NK-92 treated with Interleukin-12 subunit alpha and Interleukin-12 subunit beta, amount 100 ng/mL, for 24 hours (cell line): ENCODE measurements at places on chromosomes 11 and 22.
A peak's percentile ranks its signal among the peaks of the same experiment; 100 is the strongest.

DNA sequence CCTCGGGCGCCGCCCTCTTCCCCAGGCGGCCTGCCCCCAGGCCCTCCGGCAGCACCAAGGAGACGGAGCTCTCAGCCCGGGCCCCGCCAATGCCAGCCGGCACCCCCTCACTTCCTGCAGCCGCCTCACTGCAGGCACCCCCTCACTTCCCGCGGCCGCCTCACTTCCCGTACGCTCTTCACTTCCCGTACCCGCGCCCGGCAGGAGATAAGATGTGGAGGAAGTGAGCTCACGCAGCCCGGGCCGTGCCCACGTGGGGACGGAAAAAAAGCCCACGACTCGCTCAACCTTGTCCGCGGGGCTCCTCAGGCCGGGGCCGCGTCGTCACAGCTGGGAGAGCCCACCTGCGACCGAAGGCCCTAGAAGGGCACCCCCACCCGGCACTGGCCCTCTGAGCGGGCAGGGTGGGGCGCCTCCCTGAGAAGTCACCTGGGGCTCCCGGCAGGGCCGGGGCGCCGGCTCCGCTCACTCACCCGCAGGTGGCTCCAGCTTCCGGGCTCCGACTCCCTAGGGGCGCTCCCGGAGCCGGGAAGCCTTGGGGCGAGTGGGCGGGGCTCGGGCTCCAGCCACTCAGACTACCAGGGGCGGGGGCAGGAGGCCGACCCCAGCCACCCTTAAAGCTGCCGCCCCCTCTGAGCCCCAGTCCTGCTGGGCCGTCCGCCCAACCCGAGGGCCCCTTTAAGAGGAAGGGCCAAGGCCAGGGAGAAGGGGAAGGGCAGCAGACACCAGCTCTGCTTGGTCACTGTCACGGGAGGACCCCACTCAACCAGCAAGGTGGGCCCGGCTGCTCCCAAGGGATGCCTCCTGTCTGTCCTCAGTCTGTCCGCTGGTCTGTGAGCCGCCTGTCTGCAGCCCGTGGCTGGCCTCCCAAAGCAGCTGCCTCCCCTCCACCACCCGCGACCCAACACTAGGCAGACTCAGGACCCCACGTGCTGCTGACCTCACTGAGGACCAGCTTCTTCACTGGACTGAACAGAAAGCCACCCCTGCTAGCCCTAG lies 31.4 kb downstream of the PISD start:
- DNase-seq: peak; percentile 71

GRCh38 chr11:94139416-94139815 lies 10.8 kb downstream of the PANX1 start:
- DNase-seq: no peak

GRCh38 chr22:44130076-44130711 lies 50.5 kb upstream of the PARVG start:
- no peak for DNase-seq

GRCh38 chr11:33944693-33945424 lies 53.0 kb upstream of the LMO2 start:
- no peak for DNase-seq

DNA sequence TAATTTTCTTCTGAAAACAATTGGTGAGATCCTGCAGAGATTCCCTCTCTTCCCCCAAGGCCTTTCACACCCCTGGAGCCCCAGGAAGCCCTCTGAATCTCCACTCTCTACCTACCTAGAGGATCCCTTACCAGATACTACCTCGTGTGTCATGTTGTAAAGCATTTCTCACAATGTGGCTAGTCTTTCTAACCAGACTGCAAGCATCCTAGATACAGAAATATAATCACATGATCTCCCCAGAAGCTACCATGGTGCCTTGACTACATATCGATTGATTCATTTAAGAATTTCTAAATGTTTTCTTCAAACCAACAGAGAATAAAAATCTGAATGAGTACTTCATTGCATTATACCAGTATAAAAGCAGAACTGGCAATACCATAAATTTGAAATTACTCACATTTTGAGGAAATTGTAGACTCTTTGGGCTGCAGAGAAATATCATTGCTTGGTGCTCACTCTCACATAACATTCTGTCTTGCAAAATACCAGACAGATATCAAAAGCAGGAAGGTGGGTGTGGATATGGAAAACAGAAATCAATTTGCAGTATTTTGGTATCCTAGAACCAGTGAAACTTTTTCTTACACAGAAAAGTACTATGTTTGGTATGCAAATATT lies 113.5 kb downstream of the MAML2 start:
- DNase-seq: no peak

DNA sequence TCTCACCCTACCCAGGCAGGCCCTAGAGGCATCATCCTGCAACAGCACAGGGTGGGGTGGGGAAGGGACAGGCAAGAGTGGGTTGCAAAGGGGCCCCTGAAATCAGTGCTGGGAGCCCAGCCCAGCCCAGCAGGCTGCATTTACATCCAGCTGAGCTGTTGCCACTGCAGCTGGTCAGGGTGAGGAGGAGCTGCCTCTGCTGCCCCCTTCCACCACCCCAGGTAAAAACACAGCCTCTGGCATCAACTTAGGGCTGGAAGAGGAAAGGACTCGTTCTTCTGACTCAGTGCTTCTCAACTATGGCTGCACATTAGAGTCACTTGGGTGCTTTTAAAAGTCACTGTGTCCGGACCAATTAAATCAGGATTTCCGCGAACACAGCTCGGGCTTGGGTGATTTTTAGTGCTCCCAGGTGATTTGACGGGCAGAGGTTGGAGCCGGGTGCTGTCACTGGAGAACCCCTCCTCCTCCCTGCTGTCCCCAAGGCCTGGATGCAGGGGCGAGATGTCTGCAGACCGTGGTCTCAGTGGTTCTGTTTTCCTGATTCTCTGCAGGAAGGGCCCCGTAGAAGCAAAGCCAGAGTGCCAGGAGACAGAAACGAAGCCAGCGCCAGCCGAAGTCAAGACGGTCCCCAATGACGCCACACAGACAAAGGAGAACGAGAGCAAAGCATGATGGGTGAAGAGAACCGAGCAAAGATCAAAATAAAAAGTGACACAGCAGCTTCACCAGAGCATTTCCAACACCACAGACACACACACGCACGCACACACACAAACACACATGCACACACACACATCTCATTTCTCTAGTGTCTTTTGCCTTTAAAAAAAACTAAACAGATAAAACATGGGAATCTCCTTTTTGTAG lies 39.4 kb upstream of the TTC12 start:
- no peak for DNase-seq

GRCh38 chr22:29044657-29045176 lies 16.9 kb downstream of the C22orf31 start:
- no peak for DNase-seq

DNA sequence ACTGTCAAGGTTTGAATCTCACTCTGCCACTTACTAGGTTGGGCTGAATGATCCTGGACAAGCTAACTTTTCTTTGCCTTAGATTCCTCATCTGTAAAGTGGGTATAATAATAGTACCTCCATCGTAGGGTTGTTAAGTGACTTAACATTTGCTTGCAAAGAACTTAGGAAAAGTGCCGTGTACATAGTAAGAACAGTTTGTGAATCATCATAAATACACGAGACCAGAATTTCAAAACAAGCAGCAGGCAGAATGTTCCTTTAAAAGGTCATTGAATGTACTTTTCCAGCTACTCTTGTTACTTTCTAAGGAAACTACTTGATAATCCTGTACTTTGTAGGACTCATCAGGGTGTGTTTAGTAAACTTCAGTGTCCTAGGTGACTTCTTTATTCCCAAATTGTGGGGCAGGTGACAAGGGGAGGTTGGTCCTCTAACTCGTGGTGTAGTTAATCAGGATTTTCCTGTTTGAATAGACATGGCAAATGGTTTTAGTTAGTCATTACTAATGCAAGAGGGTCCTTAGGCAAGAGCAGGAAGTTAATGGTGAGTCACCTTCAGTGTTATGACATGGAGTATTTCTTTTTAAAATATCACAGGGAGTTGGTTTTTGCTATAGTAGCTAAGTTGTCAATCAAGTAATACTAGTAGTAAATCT lies 67.9 kb downstream of the YAP1 start:
- no peak for DNase-seq

- DNase-seq: no peak
Observed at GRCh38 chr11:28529540-28530410, 421.6 kb downstream of the METTL15 start.

DNA sequence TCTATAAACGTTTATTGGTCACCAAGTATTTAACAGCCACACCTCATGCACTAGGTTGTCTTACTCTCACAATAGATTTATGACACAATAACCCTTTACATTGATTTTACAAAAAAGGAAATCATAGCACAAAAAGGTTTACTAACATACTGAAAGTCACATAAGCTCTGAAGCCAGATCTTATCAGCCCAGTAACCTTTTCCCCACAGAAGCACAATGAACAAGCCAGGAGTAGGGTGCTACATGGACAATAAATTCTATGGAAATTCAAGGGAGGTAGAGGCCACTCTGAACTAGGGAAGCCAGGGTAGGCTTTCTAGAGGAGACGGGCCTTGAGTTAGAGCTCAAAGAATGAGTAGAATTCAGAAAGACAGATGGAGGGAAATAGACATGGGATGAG lies 633.5 kb upstream of the CADM1 start:
- DNase-seq: no peak

- DNase-seq: no peak
Observed at GRCh38 chr11:117693344-117693743, 103.7 kb downstream of the DSCAML1 start.

DNA sequence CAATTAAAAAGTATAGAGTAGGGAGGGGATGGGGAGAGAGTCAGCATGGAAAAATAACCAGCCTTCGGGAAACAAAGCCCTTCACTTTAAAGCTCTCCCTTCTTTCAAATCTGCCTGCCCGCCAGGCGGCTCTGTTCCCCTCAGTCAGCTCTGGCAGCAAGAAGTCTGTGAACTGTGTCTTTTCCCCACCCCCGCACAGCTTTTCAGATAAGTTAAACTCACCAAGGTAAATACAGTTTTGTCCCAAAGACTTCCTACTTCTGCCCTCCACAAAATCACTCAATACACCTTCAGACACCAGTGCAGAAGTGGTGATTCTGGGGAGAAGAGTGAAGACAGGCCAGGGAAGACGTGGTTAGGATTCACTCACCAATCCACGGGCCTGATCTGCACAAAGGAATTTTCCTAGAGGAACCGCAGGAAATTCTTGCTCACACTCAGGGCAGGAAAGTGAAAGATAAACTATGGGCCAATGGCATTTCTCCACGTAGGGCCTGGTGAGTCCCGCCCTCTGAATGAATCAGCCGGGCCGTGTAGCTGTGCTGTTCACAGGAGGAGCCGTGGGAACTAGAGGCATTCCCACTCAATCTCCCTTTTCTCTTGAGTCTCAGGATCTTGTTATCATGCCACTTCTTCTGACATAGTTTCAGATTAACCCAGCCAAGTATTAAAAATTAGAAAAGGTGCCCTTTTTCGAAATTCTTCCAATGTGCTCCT lies at the start of gene TRIM5:
TSS of gene TRIM5 (minus strand) at position 429 of the 717 bp plus-strand sequence. CDS start 4,897 bp downstream, outside the sequence.
- DNase-seq: peak; percentile 74

DNA sequence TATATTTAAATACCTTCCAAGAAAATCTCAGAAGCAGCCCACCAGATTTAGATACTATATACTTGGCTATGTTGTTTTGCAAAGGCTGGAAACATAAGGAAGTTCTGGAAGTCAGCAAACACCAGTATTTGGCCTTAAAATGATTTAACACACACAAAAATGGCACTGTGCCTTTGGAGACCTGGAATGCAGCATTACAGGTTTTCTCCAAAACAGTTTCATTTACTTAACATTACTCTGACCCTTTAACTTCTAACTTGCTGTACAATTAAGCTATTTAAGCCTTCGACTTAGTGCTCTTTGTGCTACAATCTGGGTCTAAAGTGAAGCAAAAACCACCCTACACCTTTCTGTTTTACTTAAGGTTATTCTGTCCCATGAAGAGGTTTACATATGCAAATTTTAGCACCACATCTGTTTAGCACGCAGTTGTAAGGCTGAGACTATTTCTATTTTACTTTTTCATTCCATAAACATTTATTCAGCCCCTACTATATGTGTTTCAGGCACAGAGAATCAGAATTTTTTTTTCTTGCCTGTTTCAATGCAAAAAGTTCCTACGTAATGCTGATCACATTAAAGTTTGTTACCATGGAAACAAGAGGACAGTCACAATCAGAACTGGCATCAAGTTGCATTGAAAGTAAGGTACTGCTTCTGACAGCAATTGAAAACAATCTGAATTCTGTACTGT lies 70.3 kb downstream of the MAML2 start:
- DNase-seq: no peak

- DNase-seq: no peak
Observed at GRCh38 chr11:116731821-116732220, 41.0 kb downstream of the BUD13 start.

DNA sequence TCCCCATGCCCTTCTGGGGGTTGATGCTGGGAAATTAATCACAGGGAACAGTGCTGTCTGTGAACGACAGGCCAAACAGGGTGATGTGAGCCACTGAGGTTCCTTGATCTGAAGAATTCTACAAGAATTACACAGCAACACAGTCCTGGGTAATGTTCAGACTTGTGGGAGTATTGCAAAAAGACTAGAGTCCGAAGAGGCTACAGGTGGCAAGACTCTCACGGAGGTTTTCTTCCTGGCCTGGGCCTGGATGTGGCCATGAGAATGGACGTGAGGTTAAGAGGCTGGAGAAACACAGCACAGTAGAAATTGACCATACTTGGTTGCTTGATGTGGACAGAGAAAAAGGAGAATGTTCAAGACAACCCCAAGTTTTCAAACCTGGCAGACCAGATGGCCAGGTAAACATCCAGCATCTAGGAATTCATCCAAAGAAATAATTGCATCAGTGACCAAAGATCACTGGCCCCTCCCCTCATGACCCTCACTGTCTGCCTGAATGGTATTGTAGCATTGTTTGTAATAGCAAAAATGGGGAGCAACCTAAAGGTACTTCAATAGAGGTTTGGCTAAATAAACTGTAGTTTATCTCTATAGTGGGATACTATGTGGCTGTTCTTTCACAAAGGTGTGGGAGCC lies 70.8 kb downstream of the COMMD9 start:
- DNase-seq: no peak

GRCh38 chr11:94737171-94737611 lies 31.0 kb upstream of the AMOTL1 start:
- DNase-seq: no peak

GRCh38 chr22:27905653-27906052 lies 13.4 kb downstream of the PITPNB start:
- no peak for DNase-seq

- DNase-seq: no peak
Observed at GRCh38 chr11:123308077-123308476, 113.0 kb upstream of the CLMP start.

GRCh38 chr11:84316866-84317555 lies 1030.8 kb upstream of the CCDC90B start:
- no peak for DNase-seq

GRCh38 chr11:65132988-65133700 lies 1.2 kb downstream of the SYVN1 start:
- DNase-seq: no peak

GRCh38 chr11:21428796-21429195 lies 759.4 kb downstream of the NELL1 start:
- no peak for DNase-seq

GRCh38 chr11:40444151-40444550 lies 1015.3 kb downstream of the LRRC4C start:
- DNase-seq: no peak

- DNase-seq: no peak
Observed at GRCh38 chr11:124359566-124359965, 24.7 kb downstream of the OR8B2 start.

GRCh38 chr22:48702573-48703264 lies 1125.0 kb downstream of the BRD1 start:
- no peak for DNase-seq

- DNase-seq: no peak
Observed at GRCh38 chr11:123054301-123055065, 7.5 kb downstream of the HSPA8 start.
